ENCODE measurements at places on chromosomes 6 and 20.

DNA sequence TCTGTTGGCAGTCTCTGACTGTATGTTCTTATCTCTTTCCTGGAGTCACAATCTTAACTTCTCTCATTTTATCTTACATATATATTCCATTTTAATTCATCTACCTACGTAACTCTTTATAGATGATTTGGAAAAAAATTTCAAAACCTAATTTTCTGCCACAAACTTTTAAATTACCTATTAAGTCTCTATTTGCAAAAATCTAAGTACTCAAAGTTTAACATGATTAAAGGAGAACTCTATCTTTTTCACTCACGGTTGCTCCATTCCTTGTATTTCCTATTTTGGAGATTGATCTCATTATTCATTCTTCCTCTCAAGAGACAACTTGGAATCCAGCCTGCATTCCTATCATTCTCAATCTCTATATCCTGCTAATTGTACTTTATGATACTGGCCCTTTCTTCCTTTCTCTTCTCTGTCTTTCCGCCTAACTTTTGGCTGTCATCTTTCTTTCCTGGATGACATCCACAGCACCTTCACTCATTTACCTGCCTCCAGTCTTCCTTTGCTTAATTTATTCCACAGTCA, 1071.1 kb upstream of the CITED2 start:
- no peak for DNase-seq

GRCh38 chr6:83867527-83868161, 8.2 kb downstream of the CYB5R4 start:
- no peak for DNase-seq

DNA sequence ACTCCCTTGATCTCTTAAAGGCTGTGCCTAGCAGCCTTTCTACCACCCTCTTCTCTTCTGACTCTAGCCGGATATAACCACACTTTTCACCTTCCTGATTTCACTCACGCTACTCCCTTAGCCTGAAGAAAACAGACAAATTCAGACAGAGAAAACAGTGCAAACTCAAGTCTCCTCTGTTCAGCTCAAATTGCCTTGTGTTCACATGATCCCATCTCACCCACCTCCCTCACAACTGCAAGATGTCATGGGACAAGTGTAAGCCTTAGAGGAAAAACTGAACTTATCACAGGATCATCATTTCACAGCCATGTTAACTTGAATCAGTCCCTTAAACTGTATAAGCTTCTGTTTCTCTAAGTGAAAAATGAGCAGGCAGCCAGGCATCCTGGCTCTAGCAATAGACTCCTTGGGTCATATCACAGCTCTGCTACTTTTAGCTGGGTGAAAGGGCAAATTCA, 66.5 kb upstream of the TENT5A start:
- no peak for DNase-seq

DNA sequence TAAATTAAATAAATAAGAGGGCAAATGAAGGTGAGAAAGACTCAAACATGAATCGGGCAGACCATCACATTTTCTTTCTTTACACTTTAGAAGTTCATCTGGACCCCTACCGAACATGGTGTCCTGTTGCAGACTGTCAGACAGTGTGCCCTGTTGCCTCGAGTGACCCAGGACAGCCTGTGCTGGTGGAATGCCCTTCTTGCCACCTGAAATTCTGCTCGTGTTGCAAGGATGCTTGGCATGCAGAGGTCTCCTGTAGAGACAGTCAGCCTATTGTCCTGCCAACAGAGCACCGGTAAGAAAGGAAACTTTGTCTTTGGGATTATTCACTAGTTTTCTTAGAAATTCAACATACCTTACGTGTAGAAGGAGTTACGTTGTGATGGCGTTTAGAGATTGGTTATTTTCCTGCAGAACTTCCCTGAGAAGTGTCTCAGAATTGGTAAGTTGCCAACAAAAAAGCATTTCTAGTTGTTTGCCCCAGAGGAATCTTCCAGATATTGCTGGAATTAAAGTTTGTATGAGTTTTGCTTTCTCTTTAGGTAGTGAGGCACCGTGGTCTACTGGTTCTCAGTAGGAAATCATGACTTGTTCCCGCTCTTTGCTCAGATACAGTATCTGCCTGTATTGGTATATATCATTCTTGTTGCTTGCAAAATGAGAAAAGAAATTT, 70.1 kb downstream of the RNF144B start:
- no peak for DNase-seq

Measured in activated T-helper 9 cell treated with anti-CD3 and anti-CD28 coated beads, Interleukin-2, amount 50 U/mL, for 16 hours (primary cell).